Stomach (tissue), 19 donors: ENCODE measurements at places on chromosomes 5 and 9. TPM values are rescaled to one million over a fixed set of nuclear protein-coding genes. Genes with fewer than 3 reads are reported as not detected.

Gene MYMK
- not detected for total RNA-seq

Gene EFCAB9
- not detected for total RNA-seq

Gene C5orf58
- not detected for total RNA-seq

Gene GFPT2
- total RNA-seq: 54.5 TPM

Gene RNF183
- 0.43 TPM for total RNA-seq

Gene SPRY4
- 11.1 TPM for total RNA-seq

Gene C5orf52
- not detected for total RNA-seq

Gene ADGRD2
- not detected for total RNA-seq

Gene DNM1
- 60.8 TPM for total RNA-seq

Gene LAMC3
- total RNA-seq: 0.73 TPM

Gene DNAH5
- total RNA-seq: not detected

Gene DAB2IP
- 63.6 TPM for total RNA-seq

Gene JAKMIP2
- total RNA-seq: 2.9 TPM

Gene SPATA31A5
- total RNA-seq: not detected

Gene HK3
- 3.9 TPM for total RNA-seq

Gene MAMDC4
- total RNA-seq: 317 TPM

Gene GPR151
- not detected for total RNA-seq

Gene ZFP2
- total RNA-seq: 1.2 TPM

Gene TLE1
- 128 TPM for total RNA-seq

Gene TEK
- total RNA-seq: not detected

Gene PAM
- total RNA-seq: 322 TPM

Gene PCDHB9
- total RNA-seq: 0.14 TPM

Gene RASA1
- total RNA-seq: 22.2 TPM

Gene ZNF354C
- total RNA-seq: not detected

Gene DPM2
- total RNA-seq: 55.4 TPM

Gene LCN15
- total RNA-seq: not detected

Gene AHRR
- total RNA-seq: 1.2 TPM

Gene TLX3
- not detected for total RNA-seq

Gene PCDHGB6
- not detected for total RNA-seq

Gene C5orf34
- 1.2 TPM for total RNA-seq
